ENCODE measurements at places on chromosomes 11 and 22.

DNA sequence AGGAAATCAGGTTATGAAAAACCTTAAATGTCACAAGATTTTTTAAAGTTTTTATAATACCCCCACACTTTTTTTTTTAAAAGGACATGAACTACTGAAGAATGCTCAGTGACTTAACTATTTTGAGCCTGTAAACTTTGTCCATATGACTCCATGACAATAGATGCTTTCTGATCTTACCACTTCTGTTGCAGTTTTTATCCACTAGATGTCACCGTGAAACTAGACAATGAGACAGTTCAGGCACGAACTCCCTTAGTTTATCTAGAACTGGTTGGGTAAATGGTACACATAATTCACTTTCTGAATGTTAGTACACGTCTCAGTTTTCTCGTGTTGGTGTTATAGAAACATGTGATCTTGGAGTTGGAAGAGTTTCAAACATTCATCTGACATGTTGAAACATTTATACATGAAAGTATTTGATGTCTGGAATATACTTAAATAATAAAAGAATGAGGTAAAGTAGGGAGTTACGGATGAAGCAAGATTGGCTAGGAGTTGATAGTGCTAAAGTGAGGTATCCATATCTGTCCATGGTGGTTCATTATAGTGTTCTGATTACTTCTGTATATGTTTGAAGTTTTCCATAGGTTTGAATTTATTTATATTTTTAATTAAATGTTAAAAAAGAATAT is 8.1 kb downstream of the CCDC15 start:
- DNase-seq: no peak

- no peak for DNase-seq
These were observed 6.6 kb downstream of the PAX6 start for GRCh38 chr11:31804312-31805036.

DNA sequence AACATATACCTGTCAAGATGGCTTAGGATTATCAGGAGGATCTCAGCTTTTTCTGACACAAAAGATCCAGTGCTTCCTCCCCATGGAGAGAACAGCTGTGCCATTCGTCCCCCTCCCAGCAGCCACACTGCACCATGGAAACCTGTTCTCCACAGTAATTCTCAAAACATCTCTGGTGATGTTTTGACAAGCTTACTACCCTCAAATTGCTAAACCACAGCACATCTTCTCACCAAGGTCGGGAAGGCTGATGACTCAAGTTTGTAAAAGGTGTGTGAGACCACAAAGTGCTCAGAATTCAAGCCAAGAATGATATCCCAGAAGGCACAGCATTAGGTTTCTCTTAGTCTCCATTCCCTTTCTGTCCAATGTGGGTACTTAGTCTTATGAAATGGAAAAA is 3.9 kb upstream of the RAB38 start:
- no peak for DNase-seq

DNA sequence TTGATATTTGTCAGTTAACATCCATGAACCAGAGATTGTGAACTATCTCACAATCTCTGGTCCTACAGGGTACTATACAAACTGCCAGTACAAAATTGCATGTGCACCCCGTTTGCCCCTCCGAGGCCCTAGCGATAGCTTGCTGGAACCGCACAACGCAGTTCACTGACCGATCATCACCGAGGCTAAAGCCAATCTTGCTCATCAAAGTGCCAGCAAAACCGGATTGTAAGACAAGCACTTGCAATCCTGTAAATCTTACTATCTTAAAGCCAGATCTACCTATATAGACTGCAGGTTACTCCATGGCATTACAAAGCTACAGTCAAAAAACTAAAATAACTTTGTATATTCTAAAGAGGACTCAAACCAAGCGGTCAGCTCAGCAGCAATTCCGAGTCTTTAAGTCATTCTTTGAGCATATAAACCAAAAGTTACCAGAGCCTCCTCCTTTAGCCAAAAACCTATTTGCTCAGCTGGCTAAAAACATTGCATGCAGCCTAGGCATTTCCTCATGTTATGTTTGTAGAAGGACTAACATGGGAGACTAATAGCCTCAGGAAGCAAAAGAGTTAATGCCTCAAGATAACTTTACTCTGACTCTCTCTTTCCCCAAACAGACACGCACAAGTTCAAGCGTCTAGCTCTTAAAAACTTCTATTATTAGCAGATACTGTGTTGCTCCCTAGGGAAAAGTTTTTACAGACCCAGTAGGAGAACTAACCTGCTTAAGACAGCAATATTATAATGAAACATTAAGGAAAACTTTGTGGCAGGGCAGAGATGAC is 30.7 kb upstream of the CPT1A start:
- DNase-seq: no peak

DNA sequence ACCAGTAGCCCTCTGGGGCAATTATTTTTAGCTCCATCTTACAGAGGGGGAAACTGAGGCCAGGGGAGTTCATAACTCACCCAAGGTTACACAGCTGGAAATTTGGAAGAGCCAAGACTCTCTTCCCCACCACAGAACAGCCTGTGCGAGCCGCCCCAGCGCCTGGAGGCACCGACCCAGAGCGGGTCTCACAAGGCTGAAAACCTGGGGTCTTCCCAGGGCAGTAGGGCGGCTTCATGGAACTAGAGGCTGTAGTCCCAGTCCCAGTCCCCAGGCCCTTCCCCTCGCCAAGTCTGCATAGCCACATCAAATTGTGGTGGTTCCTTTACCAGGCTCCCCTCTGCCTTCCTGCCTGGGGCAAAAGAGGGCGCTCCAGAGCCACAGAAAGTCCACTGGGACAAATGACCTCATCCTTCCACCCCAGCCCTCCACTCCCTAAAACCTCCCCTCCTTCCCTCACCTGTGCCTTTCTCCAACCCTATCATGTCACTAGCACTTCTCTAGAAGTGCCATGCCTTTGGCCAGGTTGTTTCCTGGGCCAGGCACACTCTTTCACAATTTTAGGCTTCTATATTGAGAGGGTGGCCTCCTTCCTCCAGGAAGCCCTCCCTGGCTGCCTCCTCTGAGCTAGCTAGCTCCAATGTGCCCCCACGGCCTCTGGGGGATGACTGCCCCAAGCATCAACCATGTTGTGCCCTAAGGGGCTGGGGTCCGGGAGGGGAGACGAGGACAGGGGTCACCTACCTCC is 15.2 kb upstream of the CDC42EP1 start:
- no peak for DNase-seq

DNA sequence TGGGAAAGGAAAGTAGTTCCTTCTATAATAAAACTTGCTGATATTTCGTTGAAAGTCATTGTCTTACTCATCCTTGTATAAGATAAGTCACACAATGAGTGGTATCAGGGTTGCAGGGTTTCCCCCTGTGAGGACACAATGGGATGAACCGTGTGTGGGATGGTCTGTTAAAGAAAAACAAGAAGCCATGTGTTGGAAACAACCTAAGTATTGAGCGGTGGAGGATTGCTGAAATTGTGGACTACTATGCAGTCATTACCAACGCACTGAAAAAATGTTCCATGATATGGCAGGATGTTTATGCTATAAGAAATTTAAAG is 28.6 kb downstream of the PTPRJ start:
- DNase-seq: no peak

GRCh38 chr22:32539631-32540421 is 65.2 kb downstream of the FBXO7 start:
- DNase-seq: no peak

- no peak for DNase-seq
These were observed 37.8 kb downstream of the GALNT18 start for GRCh38 chr11:11583801-11584529.

DNA sequence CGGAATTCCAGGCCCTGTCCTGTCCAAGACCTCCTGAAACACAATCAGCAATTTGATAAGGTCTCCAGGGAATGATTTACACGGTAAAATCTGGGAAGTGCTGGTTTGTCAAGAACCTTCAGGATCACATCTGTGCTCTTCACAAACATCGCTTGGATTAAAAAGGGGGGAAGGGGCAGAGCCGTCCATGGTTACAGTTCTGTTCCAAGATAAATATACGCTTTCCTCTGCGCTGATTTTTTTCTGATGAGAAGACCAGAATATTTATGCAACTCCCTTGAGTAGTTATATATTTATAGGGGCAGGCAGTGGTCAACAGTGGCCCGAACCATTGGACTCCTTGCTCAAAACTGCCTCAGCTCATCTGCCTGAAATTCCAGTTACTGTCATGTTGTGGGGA is 9.2 kb upstream of the APOL5 start:
- no peak for DNase-seq

GRCh38 chr22:25510876-25511275 is 53.6 kb upstream of the GRK3 start:
- DNase-seq: no peak

GRCh38 chr22:24519496-24519895 is 24.4 kb downstream of the UPB1 start:
- no peak for DNase-seq

GRCh38 chr22:30265131-30265720 is 1.4 kb downstream of the OSM start:
- DNase-seq: no peak

- no peak for DNase-seq
These were observed 8.8 kb downstream of the H19 start for GRCh38 chr11:1988667-1989317.

DNA sequence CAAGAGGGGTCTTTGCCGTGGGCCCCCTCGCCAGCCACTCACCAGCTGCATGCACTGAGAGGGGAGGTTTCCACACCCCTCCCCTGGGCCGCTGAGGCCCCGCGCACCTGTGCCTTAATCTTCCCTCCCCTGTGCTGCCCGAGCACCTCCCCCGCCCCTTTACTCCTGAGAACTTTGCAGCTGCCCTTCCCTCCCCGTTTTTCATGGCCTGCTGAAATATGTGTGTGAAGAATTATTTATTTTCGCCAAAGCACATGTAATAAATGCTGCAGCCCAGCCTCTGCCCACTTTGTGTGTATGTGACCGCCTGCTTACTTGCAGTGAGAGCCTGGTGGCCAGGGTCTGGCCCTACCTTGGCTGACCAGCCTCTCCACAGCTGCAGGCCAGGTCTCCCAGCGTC is 2.8 kb upstream of the CRACR2B start:
- DNase-seq: no peak

DNA sequence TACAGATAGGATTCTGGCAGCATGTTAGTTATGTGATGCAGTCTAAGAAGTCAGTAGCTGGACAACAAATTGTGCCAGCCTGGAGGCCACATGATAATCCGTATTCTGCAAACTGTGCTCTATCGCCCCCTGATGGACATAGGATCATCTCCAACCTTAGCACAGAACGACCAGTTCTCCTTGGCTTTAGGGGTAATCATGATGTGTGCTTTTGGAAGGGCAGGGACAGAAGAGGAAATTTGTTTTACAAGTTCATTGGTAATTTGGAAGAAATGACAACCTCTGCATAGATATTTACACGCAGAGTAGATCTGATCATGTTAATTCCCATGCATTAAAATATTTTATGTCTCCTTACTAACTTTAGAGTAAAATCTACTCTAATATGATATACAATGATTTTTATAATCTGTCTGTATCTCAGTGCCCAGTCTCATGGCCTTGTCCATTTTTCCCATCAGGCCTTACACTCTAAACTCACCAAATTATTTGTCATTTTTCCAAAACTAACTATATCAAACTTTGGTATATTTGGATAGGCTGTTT is 12.1 kb downstream of the OR10D3 start:
- no peak for DNase-seq

GRCh38 chr22:44207173-44207980 is 26.7 kb downstream of the PARVG start:
- DNase-seq: no peak

DNA sequence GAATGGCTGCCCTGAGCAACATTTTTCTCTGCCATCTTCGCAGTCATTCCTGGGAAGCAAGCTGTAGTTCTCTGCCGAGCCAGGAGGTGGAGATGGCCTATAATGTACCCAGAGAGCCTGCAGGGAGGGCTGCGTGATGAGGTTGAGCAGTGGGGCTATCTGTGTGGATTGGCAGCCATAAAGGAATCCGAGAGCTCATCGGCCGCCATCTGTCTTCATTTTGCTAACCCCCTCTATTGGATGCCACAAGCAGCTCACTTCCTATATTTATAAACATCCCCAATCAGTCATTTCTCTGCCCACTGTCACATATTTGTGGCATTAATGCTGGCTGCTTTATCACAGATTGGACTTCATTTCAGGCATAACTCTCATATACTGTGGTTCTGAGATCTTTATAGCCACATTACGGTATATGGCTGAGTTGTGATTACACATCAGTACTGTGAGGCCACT is 209.5 kb downstream of the NTM start:
- no peak for DNase-seq

DNA sequence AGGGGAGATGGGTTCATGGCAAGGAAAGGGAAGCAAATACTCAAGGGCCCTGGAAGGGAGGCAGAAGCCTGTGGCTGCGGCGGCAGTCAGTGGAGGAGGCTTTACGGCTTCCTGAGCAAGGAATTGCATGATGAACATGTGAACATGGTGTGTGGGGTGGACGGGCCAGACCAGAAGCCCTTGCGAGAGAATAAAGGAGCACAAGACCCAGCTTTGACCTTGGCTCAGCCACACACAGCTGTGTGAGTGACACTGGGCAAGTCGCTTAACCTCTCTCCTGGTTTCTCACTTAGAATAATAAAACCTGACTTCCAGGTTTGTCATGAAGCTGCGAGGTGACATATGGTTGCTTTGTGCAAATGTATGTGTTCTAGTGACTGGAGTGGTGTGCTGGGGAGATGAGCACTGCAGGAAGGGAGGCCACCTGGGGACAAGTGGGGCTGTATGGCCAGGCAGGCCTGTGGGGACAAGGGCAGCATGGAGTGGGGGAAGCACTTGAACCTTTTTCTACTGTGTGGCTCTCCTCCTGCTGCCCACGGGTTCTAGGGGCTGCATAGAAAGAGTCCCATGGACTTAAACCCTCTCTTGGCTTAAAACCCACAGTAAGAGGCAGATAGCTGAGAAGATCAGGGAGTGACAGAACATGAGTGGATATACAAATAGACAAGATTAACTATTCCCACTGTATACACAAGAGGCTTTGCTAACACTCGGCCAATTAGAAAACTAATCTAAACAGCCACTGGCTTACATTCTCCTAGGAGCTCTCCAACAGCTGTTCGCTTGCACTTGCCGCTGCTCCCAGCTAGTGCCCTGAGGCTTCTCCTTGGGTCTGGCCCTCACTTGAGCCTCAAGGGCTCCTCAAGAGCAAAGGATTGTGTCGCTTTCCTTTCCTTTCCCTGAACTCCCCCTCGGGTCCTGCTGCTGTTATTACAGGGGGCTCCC is 67.3 kb upstream of the CDON start:
- DNase-seq: no peak

GRCh38 chr11:23099256-23099655 is 239.0 kb upstream of the CCDC179 start:
- DNase-seq: no peak
